ENCODE measurements at places on chromosomes 5 and 9. TPM values are rescaled to one million over a fixed set of nuclear protein-coding genes. Genes with fewer than 3 reads are reported as not detected.
A peak's percentile ranks its signal among the peaks of the same experiment; 100 is the strongest.

Gene SLCO4C1
- 0.82 TPM for total RNA-seq

Gene LRRC70
- 3.7 TPM for total RNA-seq

Gene SPINK7
- total RNA-seq, result not detected

Gene LCN15
- not detected for total RNA-seq

Gene SPATA31A3
- total RNA-seq, result not detected

Gene NMRK1
- total RNA-seq, result 6.1 TPM

Gene CDKN2B
- under 0.01 TPM for total RNA-seq

Gene GPRIN1
- 101 TPM for total RNA-seq

Gene DMRT3
- total RNA-seq, result not detected

Gene LCN2
- not detected for total RNA-seq

GRCh38 chr5:368183-369084 is 46.9 kb downstream of the AHRR start:
- DNase-seq, result no peak

- no peak for DNase-seq
Measured at GRCh38 chr5:91727463-91727862, 344.3 kb upstream of the ARRDC3 start.

GRCh38 chr5:20323323-20323722 is 335.3 kb upstream of the CDH18 start:
- no peak for DNase-seq

GRCh38 chr9:128033609-128034008 is 33.5 kb downstream of the NAIF1 start:
- no peak for DNase-seq

DNA sequence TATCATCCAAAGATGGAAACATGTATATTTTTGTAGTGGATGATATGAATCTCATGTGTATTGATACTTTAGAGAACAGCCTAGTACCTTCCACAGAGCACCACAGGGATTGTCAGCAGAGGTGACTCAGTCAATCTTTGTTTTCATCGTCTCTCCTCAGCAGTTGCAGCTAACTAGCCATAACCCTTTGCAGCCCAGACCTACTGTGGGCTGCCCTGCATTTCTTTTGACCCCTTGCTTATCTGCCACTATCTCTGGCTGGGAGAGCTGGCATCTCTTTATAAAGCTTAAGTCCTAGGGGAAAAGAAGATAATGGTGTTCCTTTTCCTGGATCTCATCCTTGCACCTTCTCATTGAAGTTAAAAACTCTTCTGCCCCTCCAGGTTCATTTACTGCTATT is 28.7 kb downstream of the HMGCR start:
- DNase-seq, result no peak

DNA sequence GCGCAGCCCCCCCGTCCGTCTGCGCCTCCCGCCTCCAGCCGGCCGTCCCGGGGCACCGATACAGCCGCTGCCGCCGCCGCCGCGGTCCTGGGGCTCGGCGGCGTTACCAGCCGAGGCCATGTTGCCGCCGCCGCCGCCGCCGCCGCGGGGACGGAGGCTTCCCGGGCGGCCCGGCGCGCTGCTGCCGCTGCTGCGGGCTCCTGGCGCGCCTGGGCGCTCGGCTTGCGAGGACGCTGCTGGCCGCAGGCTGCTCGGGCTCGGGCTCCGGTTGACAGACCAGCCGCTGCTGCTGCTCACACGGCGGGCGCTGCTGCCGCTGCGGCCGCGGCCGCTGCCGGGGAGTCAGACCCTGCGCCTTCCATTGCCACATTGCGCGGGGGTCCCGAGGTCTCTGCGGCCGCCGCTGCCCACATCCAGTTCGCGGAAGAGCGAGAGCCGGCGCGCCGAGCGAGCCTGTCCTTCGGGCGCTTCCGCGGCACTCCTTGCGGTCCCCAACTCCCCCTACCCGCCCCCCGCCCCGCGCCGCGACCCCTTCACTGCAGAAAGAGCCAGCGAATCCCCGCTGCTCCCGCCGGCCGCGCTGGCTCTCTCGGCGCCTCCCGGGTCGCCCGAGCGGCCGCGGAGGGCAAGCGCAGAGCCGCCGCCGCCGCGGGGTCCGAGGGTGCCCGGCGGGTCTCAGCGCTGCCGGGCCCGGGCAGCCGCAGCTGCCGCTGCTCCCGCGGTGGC is 8.4 kb downstream of the PTCH1 start:
- no peak for DNase-seq

DNA sequence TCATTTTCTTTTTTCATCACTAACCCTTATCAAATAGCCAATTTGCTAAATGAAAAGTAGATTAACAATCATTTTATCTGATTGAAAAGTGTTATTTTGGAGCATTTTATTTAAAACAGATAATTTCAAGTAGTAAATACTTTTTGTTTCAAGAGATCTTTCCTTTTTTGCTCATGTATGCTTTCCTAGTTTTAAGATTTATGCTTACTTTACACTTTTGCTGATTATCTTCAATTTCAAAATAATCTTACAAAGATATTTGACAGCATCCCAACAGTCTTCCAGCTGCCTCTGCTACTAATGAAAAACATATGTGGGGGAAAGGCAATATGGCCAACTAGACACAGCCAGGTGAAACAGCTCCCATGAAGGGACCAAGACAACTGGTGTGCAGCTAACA is 1027.3 kb upstream of the CDH9 start:
- no peak for DNase-seq

GRCh38 chr5:146344155-146345118 is 5.8 kb downstream of the POU4F3 start:
- DNase-seq, result no peak

DNA sequence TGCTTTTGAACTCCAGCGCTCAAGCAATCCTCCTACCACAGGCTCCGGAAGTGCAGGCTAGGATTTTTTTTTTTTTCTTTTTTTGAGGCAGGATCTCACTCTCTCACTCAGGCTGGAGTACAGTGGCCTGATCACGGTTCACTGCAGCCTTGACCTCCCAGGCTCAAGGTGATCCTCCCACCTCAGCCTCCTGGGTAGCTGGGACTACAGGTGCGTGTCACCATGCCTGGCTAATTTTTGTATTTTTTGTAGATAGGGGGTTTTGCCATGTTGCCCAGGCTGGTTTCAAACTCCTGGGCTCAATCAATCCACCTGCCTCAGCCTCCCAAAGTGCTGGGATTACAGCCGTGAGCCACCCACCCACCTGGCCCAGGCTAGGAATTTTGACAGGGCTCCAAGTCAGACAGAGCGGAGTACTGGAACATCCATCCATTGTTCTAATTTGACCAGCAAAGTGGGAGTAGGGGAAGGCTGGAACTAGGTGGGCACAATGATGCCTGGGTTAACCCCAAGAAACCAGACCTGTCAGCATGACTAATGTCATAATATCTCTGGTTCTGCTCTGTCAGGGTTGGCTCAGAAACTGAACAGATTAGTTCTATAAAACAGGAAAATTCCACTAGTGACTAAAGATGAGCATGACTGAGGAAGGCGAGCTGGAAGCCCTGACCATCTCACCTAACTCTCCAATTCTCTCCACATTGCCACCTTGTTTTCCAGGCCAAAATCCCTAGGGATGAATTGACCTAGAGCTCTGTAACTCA is 9.2 kb downstream of the ZBTB5 start:
- no peak for DNase-seq

- no peak for DNase-seq
Measured at GRCh38 chr5:181058786-181059296, 18.8 kb downstream of the BTNL9 start.

DNA sequence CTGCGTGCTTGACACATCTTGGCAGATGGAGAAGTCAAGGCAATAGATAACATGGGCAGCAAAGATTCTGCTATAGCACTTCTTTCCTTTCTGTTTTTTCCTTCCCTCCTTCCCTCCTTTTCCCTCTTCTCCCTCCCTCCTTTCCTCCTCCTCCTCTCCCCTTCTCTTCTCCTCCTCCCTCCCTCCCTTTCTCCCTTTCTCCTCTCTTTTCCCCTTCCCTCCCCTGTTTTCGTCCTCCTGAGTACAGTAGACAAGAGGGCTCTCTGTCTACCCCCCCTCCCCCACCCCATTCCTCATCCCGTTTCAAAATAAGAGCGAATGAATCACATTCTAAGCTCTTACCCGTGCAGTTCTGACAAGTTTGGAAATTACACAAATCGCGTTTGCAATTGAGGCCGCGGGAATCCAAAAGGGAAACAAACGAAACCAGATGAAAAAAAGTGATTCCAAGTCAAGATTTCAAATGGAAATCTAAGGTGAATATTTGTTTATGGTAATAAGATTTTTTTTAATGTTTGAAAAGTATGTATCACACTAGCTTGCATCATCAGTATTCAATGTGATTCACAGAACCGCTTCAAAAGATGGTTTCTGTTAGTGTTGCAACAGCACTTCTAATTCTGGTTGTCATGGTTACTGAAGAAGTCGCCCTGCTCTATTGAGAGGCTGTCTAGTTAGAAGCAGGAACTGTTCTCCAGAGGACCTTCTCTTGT is 1.3 kb downstream of the NIM1K start:
- DNase-seq, result peak; percentile 59

DNA sequence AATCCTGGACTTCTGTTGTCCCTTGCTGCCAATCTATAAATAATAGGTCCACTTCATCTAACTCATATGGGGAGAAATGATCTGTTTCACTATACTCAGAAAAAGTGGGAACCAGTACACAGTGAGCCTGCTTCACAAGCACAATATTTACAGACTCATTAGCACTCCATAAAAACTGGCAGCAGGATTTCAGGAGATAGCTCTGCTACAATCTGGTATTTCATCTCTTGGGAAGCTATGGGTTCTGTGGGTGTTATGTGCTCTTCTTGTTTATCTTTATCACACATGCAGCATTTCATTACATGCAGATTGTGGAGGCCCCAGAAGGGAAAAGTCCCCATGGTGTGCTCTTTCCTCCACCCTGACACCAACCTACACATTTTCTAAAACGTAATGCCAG is 33.2 kb downstream of the UGT3A2 start:
- no peak for DNase-seq

DNA sequence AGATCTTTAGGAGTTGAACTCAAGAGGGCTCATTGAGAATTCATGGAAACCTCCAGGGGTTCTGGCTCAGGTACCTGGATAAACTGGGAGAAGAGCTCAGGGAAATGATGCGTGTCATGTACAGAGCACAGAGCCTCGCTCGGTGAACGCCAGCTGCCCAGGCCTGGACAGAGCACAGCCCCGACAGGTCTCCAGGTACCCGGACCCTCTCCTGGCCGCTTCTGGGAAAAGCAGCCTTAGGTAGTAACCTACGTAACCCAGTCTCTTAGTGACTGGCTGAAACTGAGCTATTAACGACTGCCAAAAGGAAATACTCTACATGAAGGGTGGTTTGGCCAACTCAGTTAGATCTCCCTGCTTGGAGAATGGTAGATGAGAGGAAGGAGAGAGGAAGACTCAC is 157.4 kb downstream of the TTLL11 start:
- DNase-seq, result no peak

- peak; percentile 88 for DNase-seq
Measured at GRCh38 chr5:38556599-38557307, at the start of gene LIFR. Gene LIFR, minus strand, starts transcription at chr5:38556646. Its CDS starts 25,999 bp downstream, at chr5:38530647.

DNA sequence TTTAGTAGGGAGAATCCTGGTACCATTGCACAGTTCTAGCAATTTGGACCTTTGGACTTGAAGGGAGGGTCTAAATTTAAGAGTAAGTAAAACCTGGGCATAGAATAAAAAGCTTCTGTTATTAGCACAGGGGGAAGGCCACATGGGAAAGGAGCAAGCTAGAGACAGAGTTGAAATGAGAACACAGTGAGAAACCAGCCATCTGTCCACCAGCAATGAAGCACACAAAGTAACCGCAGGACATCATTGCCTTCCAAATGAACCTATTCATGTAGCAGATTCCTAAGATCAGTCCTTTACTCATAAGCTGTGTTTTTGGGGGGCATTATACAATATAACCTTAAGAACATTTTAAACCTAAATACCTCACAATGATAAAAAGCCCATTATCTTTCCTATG is 407.4 kb downstream of the HCN1 start:
- no peak for DNase-seq

DNA sequence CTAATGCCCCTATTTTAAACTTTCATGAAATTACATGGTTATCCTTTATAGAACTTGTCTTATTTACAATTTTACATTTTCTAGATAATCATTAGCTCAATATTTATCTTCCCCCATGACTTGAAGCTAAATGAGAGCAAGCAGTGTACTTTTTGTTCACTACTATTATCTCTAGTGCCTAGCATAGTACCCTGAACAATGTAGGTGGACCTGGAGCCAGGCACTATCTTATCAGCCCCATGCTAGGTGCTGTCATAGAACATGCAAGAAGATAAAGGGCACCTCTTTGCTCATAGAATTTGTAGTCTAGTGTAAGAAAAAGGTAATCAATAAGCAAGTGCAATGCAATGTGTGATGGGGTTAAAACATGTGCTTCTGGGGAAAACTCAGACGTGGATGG is 399.9 kb downstream of the ELAVL2 start:
- no peak for DNase-seq

GRCh38 chr9:72534931-72535330 is 13.5 kb downstream of the TMC1 start:
- DNase-seq, result no peak

DNA sequence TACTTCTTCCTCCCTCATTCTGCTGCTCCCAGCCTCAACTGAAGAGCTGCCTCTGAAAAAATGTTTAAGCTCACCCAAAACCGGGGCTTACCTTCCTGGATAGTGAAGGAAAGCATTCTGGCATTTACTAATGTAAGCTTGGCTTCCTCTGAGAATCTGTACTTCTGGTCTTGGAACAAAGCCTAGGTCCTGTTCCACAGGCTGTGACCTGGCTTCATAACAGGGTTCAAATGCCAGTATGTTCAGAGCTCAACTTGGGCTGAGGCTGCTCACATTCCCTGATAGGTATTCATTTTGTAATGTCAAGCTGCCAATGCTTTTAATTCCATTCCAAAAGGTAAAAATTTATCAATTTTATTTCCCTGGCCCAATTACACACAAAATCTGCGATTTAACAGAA is 411.7 kb upstream of the KCNN2 start:
- no peak for DNase-seq

GRCh38 chr5:124642151-124642550 is 104.3 kb downstream of the ZNF608 start:
- DNase-seq, result no peak

- DNase-seq, result no peak
Measured at GRCh38 chr9:120659676-120660075, 54.6 kb downstream of the MEGF9 start.

DNA sequence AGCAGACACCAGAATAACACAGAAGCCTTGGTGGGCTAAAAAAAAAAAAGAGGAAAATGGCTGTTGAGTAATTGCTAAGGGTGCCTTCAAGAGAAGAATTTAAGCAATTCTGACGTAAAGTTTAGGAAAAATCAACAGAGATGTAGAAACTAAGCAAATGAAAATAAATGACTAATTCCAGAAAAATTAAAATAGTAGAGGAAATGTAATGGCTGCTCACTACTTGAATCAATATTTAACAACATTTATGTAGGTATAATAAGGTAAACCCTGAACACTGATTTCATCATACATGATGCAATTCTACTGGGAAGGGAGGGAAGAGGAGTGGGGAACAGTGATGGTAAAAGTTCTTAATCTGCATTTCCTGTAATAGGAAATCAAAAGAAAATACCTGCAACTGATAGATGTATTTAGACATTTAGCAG is 41.4 kb downstream of the PUM3 start:
- DNase-seq, result no peak

DNA sequence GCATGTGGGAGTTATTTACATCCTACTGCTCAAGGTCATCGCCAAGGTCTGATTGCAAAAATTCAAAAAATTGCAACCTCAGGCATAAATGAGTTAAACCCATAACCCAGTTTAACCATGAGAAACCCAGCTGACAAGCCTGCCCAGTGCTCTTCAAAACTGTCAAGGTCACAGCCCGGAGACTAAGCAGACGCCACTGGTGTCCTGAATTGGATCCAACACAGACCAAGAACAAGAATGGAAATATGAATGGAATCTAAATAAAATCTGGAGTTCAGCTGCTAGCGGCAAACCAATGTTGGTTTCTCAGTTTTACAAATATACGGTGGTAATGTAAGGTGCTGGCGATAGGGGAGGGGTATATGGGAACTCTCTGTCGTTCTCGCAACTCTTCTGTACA is 201.5 kb upstream of the MVB12B start:
- no peak for DNase-seq
